Activated T-helper 1 cell treated with Interleukin-2 at 50 U/mL for 16 hours (primary cell): ENCODE measurements at places on chromosomes 5 and 9.

DNA sequence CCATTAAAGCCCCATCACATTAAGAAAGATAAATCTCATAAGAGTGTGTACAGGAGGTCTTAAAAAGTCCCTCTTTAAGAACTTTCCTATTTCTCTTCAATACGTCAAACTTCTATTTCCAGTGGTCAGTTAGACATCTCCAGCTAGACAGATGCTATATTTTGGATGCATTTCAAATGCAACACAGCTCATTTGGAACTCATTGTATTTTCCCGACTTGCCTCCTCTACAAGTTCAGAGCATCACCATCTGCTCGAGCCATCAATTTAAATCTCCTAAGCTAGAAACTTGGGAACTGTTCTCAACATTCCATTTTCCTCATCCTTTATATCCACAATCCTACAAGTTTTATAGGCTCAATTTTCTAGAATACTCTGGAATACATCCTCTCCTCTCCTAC, 3.2 kb upstream of the UHRF2 start:
- no peak for DNase-seq

DNA sequence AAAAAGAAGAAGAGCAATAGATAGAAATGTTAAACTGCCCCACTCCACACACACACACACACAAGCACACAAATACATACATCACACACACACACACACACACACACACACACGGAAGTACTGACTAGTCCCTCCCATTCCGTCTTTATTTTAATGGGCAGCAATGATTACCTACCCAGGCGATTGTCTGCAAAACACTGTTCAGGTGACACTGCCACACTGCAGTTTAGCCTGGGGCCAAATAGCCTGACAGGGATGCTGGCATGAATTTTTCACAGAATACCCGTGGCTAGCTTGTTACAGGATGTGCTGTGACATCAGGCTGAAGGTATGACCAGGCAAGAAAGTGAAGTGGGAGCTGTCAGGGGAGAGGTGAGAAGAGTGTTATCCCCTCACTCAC, 86.9 kb downstream of the FRMD3 start:
- no peak for DNase-seq

DNA sequence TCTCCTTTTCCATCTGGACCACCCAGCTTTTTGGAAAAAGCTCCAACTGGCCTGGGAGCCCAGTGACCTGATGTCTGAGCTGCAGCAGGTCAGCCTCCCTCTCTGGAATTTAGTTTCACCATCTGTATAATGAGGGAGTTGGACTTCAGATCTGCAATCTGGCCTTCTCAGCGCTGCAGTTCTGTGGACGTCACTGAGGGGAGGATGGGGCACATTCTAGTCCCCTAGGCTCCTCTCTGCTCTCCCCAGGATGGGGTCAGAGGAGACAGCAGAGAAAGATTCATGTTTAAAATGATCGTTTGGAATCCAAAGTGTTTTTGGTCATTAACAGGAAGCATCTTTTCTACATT, 10.2 kb downstream of the OR13J1 start:
- no peak for DNase-seq

DNA sequence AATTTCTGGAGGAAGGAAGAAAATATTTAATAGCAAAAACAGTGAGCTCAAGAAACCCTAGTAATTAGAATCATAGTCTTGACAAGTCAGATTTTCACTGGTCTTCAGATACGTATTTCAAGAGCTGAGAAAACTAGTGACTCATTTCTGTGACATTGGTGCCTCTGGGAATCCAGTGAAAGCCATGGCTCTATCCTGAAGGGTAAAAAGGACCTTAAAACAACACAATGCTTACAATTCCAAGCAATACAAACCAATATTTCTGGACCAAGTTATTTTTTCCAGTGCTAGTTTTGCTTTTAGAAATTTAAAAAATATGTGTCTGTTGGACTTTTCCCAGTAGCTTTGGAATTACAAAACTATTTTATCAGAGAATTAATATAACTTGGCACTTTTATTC, 140.3 kb downstream of the LPAR1 start:
- DNase-seq: no peak

- DNase-seq: no peak
Measured at GRCh38 chr9:33113799-33114547, 37.5 kb upstream of the SMU1 start.

GRCh38 chr5:76331126-76331525, 72.0 kb upstream of the IQGAP2 start:
- DNase-seq: peak; percentile 17
